Activated CD8-positive, alpha-beta memory T cell treated with anti-CD3 and anti-CD28 coated beads, Interleukin-2, amount 10 ng/mL, durations not matched to agents 7 days and 5 days (primary cell): ENCODE measurements at places on chromosomes 1 and 21. TPM values are rescaled to one million over a fixed set of nuclear protein-coding genes. Genes with fewer than 3 reads are reported as not detected.

Gene IARS2
- total RNA-seq = 50.3 TPM

Gene SAMSN1
- 58.9 TPM for total RNA-seq

- no peak for DNase-seq
Observed at GRCh38 chr21:31920275-31920674, 47.5 kb downstream of the HUNK start.

GRCh38 chr1:86788300-86789206 is 84.2 kb downstream of the SH3GLB1 start:
- DNase-seq = no peak

DNA sequence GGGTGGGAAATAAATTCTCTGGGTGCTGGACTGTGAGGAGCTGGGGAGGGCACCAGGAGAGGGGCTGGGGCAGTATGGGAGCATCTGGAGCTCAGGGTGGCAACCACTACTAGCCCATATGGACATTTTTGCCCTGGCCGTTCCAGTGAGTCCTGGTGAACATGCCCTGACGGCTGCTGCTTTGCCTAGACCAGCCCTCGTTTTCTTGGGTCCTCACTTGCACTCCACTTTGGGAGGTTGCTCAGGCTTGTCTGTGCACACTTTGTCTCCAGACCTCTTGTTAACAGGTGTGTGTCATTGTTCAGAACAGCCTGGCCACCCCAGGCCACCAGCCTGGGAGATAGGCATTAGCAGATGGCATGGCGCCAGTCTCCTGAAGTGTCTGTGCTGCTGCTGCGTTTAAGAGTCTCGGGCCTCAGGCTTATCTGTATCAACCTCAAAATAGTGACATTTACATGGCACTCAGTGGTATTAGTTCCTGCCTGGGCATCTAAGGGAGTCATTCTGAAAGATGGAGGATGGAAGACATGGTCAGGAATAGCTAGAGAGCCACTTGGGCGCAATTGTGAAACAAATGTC is 190.5 kb downstream of the PTPRU start:
- DNase-seq = no peak

- DNase-seq = no peak
Observed at GRCh38 chr1:216723274-216723780, at the start of gene ESRRG. ESRRG (minus strand) TSS chr1:216723429; CDS start chr1:216723299, 130 bp downstream.

DNA sequence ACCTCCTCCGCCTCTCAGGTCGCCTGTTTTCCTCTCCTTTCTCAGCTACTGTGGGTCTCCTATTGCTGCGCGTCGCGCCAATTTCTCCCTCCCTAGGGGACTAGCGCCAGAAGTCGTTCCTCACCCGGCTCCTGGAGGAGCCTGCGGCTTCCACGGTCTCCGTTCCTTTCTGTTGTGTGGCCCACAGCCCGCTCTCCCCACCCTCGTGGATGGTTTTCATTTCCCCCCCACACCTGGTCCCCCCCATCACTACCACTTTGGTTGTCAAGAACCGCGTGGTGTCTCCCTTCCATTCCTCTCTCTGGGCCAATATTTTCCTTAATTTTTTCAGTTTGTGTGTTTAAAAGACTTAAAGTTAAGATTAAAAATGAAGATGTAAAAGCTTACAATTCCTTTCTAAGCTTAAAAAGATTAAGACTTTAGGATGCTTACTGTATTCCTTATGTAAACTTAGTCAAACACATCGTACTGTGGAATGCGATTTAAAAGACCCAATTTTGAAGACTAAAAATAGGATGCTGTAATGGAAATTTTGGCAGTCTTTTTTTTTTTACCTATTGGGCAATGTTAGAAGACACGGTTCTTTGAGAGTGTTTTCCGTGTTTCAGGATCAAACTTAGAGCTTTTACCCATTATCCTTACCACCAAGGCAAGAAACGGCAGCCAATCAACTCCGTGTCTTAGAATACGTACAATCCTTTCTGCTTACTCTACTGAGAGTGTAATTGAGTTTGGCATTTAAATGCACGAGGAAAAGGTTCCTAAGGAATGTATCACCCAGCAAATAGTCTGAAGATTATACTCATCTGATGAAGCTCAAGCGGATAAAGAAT is 773 bp downstream of the CNST start:
- no peak for DNase-seq

DNA sequence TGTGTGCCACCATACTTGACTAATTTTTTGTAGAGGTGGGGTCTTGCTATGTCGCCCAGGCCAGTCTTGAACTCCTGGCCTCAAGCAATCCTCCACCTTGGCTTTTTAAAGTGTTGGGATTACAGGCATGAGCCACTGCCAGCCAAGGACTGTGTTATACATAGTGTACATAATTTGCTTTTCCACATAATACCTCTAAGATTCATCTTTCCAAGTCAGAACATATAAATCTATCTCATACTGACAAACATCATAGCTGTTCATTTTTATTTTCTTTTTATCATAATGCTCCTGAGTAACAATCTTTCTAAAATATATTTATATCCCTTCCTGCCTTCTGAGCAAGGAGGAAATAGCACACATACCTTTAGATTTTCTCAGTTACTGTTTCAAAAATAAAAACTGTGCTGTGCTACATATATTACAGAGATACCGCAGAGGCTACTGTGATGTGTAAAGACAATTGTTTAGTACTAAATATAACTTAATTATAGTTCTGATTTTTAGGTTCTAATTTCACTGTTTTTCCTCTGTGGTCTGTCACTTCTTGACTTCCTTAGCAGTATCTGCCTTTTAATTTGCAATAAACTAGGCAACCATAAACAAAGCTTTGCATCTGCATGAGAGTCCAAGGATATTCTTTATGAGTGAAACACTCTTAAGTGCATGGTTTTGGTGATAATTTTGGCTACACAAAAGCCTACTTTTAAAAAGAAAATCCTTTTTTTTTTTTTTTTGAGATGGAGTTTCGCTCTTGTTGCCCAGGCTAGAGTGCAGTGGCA is 59.3 kb downstream of the EYA3 start:
- no peak for DNase-seq
